ENCODE measurements at places on chromosomes 13 and 19.

GRCh38 chr19:18613589-18614234 lies 1.0 kb downstream of the TMEM59L start:
- no peak for DNase-seq

DNA sequence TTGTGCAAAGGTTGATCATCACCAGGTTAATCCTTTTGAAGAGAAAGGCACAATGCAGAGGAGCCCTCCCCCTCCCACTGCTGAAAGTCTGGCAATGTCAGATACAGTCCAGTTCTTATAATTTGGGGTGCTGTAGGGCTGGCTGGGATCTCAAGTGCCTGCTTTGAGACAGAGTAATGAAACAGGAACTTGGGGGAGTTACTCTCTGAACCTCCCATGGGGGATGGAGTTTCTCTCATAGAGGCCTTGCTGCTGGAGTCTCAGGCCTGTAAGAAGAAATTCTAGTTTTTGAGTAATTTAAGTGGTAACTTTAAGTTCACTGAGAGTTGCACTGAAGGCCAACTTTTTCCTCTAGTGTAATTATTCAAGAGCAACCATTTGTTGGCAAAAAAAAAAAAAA lies 410.5 kb downstream of the KCNRG start:
- DNase-seq, result no peak

DNA sequence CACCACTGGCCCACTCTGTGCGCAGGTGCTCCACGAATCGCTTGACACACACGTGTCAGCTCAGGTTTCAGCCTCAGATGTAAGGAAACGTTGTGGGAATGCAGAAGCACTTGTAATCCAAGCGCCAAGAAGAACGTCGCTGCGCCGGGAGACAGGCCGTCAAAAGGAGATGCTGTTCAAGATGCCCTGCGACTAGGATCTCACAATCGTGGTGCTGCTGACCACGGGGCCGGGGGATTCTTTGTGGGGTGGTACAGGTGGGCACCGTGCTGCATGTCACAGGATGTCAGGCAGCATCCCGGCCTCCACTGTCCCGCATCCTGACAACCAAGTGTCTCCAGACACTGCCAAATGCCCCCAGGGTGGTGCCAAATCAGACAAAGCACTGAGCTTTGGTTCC lies 16.9 kb upstream of the SIGLEC11 start:
- DNase-seq, result no peak

DNA sequence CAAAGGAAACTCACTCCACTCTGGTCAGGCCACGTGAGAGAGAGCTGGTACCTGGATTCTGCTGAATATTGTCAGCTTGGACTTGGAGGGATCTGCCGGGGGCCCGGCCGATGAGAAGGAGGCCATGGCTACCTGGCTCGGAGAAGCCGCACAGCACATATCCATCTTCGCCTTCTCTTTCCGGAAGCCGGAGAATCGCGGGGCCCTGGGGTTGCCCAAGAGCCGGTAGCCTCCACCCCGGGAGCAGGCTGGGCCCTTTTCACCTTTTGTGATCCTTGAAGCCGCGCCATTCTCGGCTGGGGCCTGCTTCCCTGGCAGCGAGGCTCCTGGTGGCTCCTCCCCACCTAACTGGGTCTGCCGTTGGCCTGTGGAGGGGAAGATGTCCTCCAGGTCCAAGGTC lies 28.9 kb downstream of the ZNF541 start:
- no peak for DNase-seq

DNA sequence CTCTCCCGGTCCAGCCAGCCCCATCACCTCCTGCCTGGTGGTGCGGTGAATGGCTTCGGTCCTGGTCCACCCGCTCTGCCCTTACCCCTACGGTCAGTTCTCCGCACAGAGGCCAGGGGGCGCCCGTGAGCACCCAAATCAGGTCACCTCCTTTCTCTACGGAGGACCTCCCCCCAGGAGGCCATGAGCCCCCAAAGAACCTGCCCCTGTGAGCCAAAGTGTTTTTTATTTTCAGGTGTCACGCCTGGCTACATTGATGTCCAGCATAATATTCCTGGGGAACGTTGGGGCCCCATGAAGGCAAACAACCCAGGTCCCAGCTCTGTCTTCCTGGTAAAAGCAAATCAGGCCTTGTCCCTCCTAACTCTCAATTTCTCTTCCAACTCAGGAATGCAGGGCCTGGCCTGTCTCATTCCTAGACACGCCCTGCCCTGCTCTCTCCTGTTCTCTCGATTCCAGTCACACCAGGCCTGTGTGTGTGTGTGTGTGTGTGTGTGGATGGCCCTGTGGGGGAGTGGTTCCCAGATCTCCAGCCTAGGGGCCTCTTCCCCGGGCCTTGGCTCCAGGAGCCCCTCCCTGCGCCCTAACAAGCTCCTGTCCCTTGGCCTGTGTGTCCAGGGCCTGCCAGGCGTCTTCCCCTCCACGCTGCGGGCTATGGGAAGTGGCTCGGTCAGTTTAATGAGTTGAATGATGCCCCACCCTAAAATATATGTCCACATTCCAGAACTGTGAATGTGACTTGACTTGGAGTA lies 9.7 kb upstream of the GIPC1 start:
- DNase-seq, result peak; percentile 88

DNA sequence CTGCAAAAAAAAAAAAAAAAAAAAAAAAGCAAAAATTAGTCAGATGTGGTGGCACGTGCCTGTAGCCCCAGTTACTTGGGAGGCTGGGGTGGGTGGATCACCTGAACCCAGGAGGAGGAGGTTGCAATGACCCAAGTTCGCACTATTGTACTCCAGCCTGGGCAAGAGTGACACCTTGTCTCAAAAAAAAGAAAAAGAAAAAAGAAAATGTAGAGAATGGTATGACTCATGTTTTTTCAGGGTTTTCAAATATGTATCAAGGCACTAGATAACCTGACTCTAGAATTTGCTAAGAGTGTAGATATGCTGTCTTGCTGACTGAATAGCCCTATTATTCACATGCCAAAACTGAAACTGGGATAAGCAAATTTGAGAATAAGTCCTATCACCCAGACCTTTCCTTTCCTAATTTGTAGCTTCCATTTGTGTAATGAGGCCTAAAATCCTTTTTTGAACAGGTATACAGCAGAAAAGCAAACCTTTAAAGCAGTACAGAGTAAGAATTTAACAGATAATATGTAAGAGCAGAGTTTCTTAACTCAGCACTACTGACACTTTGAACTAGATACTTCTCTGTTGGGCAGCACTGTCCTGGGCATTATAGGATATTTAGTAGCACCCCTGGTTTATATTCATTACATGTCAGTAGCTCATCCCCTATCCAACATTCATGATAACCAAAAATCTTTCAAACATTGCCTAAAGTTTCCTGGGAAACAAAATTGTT lies 108.6 kb downstream of the ELF1 start:
- no peak for DNase-seq

- no peak for DNase-seq
Observed at GRCh38 chr13:74064805-74065312, 69.3 kb downstream of the KLF12 start.

- DNase-seq, result no peak
Observed at GRCh38 chr19:941292-942132, 15.7 kb downstream of the ARID3A start.

DNA sequence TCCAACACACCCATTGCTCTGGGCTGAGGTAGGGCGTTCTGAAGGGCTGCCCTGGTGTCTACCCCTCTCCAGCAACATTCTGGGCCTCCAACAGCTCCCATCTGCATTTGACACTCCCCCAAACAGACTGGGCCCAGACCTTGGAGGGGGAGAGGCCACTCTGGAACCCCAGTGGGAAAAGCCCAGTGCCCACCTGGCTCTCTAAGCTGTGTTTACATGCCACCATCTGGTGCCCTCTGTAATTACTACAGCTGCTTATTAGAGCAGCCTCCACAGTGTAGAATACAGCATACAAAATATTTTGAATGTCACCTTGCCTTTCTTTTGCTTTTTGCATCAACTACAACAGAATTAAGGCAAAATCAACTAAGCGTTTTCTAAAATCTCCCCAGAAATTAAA lies 35.8 kb upstream of the TM9SF2 start:
- no peak for DNase-seq

DNA sequence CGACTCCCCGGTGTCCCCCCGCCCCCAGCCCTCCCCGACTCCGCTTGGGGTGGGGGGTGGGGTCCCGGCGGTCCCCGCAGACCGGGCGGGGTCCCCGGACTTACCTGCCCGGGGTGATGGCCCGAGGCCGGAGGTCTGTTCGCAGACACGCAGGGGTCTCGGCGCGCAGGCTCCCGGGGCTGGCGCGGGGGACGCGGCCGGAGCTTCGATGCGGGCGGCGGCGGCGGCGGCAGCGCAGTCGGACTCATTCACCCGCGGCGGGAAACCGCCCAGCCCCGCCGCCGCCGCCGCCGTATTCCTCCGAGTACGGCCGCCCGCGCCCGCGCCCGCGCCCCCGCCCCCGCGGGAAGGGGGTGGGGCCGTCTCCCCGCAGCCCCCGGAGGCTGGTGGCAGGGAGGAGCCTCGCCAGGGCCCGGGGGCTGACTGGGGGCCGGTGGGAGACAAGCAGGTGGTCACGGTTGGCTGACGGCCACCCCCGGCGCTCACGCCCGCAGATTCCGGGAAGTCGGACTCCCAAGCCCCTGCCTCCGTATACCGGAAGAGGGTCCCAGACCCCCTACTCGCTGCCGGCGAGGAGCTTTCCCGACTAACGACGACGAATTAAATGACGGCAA lies at the start of gene C2CD4C:
Gene C2CD4C, minus strand, starts transcription at position 246 of the 614 bp plus-strand sequence. CDS start 786 bp downstream, outside the sequence.
- DNase-seq, result peak; percentile 28

GRCh38 chr19:40663695-40664692 lies 26.5 kb downstream of the NUMBL start:
- DNase-seq, result no peak

- no peak for DNase-seq
Observed at GRCh38 chr13:32007494-32007893, 24.1 kb upstream of the FRY start.

DNA sequence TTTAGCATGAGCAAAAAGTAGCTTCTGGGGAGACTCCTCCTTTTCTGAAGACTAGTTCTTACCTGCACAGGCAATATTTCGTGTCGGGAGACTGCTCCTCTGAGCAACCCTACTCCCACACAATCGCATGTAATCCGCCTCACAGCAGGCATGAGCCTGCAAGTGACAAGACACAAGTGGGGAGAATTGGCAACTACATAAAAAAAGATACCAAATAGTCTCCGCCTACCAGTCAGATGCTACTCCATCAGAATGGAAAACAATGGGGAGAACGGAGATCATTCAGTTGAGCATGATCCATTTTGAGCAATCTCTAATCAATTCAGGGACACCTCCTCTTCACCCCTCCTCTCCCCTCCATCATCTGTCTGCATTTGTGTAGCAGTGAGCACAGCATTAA lies 321.0 kb downstream of the COG6 start:
- no peak for DNase-seq

DNA sequence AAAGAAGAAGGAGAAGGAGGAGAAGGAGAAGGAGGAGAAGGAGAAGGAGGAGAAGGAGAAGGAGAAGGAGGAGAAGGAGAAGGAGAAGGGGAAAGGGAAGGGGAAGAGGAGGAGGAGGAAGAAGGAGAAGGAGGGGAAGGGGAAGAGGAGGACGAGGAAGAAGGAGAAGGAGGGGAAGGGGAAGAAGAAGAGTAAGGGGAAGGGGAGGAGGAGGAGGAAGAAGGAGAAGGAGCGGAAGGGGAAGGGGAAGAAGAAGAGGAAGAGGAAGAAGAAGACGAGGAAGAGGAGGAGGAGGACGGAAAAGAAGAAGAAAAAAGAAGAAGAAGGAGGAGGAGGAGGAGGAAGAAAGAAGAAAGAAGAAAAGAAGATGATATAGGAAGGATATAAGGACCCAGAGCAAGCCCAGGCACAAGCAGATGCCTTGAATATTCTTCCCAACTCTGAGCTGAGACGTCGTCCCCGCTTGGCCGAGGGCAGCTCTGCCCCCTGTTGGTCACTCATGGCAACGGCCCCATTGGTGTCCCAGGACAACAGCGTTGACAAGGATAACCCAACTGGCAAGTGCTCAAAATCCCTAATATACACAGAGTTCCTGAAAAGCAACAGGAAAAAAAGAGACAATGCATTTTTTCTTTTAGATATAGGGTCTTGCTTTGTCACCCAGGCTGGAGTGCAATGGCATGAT lies 30.6 kb upstream of the IGSF23 start:
- peak; percentile 14 for DNase-seq

DNA sequence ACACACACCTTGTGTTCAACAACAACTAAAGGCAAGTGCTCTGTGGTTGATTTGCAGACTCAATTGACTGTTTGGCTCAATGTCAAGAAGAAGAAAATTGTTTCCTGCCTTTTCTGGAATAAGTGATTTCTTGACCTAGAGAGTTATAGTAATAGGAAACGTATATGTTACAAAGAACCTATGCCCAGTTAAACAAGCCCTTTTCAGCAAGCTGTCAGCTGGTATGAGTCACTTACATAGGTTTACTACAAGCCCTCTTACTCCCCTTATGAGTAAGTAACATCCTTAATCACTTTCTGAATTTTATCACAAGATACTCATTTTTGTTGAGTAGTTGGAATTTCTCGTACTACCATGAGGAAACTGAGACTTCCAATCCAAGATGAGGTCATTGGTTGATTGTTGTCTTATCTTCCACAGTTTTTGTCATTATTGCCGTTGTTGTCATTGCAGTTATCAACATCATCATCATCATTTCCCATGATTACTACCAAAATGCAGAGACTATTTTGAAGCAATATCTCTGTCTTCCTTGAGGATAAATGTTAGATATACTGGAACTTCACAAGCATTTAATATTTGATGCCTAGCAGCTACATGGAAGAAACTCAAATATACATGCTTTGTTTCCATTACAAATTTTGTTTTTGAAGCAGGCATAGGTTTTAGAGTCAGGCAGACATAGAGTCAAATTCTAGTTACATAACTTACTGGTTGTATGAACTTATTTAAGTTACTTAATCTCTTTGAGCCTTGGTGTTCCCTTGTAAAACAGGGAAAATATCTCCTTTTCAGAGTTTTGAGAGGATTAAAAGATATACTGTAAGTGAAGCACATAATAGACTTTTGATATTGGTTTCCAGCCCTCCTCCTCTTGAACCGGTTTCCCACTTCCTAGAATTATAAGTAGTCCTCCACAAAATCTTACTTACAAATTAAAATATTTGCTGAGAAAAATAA lies 106.0 kb downstream of the RAP2A start:
- no peak for DNase-seq

GRCh38 chr13:60370343-60370742 lies 26.7 kb upstream of the TDRD3 start:
- DNase-seq, result no peak

GRCh38 chr13:32938907-32939306 lies 77.3 kb upstream of the KL start:
- no peak for DNase-seq

- no peak for DNase-seq
Observed at GRCh38 chr19:35718345-35719041, 690 bp downstream of the KMT2B start.

GRCh38 chr13:46077265-46077664 lies 24.7 kb upstream of the ZC3H13 start:
- DNase-seq, result no peak

GRCh38 chr19:43572171-43572588 lies 3.1 kb downstream of the XRCC1 start:
- DNase-seq, result no peak

DNA sequence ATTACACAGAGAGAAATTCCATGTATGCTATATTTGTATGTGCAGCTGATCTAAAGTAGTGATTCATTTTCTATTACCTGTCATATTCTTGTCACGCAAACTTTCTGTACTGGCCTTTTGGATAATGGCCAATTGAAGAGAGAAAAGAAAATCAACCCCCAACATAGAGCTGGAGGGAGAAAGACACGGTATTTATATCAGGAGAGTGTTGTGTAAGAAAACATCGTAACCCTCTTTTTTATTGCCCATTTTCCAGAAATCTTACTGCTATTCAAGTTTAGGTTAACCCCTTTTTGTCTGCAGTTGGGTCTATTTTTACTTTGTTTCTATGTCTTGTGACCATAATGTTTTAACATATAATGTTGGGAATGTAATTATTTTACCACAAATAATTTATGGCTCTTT lies 27.9 kb downstream of the DGKH start:
- DNase-seq, result no peak

- no peak for DNase-seq
Observed at GRCh38 chr13:72204291-72204690, 337.3 kb upstream of the DACH1 start.

Measured in HAP-1 (cell line).